Fibroblast of skin of abdomen (primary cell): ENCODE measurements at places on chromosomes 13 and 19.

GRCh38 chr13:112675366-112675756 lies 14.5 kb upstream of the ATP11A start:
- DNase-seq = no peak

DNA sequence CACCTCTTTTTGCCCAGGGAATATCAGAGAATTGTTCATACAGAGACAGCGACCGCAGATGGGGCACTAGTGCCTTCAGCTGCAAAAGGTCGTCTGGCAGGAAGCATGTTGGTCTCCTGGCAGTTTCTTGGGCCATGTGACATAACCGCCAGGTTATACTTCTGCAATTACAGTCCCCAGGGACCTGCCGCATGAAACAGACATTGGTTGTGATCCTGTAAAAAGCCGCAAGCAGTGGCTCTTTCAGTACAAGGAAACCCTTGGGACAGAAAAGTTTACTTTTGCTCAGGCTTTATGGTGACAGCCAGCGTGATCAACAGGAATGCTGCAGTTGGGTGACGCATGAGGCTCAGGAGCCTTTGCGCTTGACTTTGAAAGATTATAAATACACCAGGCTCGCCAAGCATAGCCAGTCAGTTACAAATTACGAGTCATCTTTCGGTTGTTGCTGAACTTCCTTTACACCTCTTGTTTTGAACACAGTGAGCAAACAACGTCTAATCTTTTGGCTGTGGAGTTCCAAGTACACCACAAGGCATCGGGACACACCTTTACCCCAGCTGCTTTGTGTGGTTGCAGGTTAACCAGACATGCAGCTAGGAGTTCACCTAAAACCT lies 50.5 kb upstream of the UBE2L5 start:
- DNase-seq = peak; percentile 58

GRCh38 chr19:16444269-16444600 lies 27.5 kb downstream of the EPS15L1 start:
- DNase-seq = no peak

GRCh38 chr19:38362076-38362945 lies 12.1 kb upstream of the PSMD8 start:
- DNase-seq = peak; percentile 37

DNA sequence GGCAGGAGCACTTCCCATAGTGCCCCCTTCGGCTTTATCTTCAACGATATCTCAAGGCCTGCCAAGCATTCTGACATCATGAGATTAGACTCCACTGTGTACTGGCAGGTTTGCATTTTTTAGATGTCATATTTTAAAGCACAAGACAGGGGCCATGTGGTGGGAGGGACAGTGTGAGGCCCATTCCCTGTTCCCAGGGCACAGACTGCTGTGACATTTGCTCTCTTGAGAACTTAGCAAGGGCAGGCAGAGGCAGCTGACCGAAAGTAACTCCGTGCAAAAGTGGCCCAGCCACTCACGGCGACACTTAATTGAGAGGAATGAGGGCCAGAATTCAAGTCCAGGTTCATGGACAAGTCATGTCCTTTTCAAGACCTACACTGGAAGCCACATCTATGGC lies 201.8 kb downstream of the COL4A1 start:
- no peak for DNase-seq

- DNase-seq = no peak
Observed at GRCh38 chr19:55362174-55362989, 678 bp downstream of the GARIN5B start.

DNA sequence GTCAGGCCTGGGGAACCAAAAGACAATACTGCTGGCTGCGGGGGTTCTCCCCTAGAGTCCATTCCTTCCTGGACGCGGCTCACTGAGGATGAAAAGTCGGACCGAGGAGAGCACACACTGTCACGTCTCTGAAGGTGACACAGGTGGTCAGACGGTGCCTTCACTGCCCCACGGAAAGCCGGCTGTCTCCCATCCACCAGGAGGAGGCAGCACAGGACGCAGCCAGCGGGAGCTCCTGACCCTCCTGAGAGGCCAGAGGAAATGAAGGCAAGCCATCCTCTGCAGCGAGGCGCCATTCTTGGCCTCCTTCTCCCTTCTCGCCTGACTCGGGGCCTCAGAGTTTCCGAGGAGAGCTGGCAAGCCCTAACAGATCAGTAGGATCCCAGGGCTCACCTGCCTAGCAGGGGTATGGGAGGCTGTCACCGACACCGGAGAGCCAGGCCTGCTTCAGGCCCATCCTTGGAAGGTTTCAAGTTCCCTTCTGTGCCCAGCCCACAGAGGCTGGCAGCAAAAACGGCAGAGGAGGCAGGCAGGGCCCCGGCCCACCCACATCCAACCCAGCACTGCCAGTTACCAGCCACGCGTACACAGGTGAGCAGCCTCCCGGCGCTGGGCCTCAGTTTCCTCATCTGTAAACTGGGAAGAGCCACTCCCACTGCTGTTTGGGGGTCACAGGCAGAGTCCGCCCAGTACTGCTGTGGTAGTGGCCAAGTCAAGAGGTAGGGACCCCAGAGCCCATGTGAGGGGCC lies 4.5 kb downstream of the REXO1 start:
- no peak for DNase-seq

DNA sequence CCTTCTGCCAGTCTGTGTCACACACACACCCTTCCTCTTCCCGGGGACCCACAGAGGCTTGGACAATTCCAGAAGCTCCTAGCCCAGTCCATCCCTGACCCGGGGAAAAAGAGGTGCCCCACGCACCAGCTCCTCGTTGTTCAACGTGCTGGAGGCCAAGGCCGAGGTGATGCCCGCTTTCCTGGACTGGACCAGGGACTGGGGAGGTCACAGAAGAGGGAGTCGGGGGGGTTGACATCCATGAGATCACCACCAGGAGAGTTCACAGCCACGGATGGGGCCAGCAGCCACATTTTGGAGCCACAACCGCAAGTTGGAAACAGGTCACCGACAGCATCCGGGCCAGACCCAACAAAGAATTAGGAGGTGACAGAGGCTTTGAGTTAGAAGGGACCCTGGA lies 39.4 kb downstream of the UNC13A start:
- DNase-seq = no peak

DNA sequence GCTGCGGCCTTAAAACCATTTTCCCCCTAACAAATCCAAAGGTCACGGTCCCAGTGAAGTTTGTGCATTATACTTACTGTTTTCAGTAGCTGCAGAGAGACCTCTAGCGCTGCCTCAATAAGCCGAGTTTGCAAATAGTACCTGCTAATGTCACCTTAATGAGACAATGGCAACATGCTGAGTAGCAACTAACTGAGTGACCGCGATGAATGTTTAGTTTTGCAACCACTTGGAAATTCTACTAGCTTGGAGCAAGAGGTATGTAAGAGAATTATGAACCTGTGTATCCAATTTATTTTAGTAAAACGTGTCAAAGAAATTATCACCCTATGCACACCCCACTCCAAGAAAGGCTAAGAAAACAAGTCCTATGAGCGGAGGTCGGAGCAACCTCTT lies 1.2 kb downstream of the KPNA3 start:
- DNase-seq = peak; percentile 9

DNA sequence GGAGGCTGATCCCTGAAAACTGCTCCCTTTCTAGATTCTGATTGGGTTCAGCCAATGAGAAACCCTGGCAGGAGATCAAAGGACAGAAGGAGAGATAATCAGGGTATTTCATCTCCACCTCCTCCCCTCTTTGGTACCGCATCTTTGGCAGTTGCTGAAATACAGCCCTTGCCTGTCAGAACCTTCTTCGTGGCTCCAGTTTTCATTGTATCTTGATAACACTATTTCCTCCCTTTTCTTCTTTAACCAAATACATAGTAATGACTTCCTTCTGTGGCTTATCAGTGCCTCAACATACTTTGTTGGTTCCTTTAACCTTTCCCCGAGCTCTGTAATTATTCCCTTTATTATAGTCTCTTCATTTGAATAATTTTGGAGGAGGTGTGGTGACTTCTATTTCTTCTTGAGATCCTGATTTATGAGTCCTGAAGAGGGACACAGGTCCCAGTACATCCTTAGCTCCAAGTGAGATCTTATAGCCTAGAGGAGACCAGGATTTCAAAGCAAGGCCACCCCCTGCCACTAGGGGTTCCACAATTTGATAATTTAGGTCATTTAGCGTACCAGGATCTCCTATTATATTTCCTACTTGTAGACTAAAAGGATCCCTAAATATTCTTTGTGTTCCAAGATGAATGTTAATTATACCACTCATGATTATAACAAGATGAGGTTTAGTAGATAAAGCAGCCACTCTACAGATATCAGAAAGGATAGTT lies 98.0 kb downstream of the EDNRB start:
- no peak for DNase-seq

- no peak for DNase-seq
Observed at GRCh38 chr19:44960906-44961728, 5.9 kb downstream of the CLPTM1 start.

GRCh38 chr19:16094360-16095070 lies 17.2 kb upstream of the RAB8A start:
- DNase-seq = peak; percentile 75

DNA sequence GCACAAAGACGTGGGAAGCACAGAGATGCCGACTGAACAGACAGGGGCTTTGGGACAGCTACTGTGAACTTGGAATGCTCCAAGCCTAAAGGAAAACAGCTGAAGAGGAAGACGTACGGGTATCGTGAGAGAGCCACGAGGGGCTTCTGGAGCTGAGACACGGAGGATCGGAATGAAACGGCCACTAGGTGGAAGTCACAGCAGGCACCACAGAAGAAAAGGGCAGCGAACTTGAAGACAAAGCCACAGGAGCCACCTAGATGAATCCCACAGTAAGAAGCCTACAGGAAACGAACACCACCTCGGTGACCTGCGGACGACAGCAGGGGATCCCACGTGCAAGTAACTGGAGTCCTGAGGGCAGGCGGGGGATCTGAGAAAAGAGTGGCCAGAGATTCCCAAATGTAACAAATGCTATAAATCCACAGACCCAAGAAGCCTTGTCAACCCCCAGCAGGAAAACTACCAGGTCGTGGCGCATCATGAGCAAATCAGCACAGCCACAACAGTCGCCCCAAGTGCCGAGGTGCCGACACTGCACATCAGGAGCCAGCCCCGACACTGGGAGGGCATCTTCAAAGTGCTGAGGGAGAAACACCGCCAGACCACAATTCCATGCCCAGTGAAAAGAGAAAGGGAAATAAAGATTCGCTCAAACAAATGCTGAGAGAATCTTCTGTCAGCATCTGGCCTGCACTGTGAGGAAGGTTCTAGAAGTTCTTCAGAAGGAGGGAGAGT lies 39.3 kb upstream of the ISYNA1 start:
- DNase-seq = no peak

GRCh38 chr19:7926727-7927604 lies 1.0 kb upstream of the CTXN1 start:
- no peak for DNase-seq

GRCh38 chr19:7393459-7393858 lies 44.7 kb downstream of the ARHGEF18 start:
- DNase-seq = no peak

- peak; percentile 46 for DNase-seq
Observed at GRCh38 chr13:114286808-114287207, 5.4 kb downstream of the UPF3A start.

DNA sequence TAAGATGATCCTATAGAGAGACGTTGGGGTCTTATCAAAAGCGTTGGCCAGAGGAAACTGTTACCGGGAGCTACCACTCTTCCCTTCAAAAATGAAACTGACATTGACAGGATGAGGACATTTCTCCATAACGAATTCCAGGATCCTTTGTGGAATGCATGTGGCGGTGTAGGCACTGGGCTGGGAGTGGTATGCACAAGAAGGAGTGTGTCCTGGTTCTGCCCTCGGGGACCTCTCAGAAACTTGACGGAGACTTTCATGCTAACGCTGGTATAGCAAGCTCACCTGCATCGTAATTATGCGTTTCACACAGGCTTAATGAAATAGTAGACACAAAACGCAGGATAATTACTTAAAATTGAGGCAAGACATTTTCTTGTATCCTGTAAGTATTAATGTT lies 441.1 kb downstream of the FGF9 start:
- no peak for DNase-seq

DNA sequence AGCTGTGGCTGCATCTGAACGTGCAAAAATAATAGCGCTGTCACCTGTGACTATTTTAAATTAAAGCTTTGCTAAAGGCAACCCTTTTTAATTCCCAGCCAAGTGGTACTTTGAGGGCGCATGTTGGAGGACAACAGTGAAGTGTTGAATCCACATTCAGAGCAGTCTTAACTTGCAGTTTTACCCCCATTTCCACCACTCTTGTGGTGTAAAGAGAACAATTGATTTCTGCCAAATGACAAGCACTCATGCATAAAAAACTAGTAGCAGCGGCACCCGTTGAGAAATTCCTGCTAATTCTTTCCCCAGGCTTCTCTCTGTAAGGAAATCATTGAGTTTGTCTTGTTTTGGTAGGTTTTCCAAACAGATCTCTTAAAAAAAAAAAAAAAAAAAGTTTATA lies 1033.3 kb downstream of the EFNB2 start:
- DNase-seq = no peak

GRCh38 chr19:17680230-17680722 lies 7.9 kb downstream of the UNC13A start:
- peak; percentile 28 for DNase-seq
